IMR-90 (cell line): ENCODE measurements at places on chromosomes 13 and 19. TPM values are rescaled to one million over a fixed set of nuclear protein-coding genes. Genes with fewer than 3 reads are reported as not detected.

The ONECUT3 gene
- not detected in 2 replicates for total RNA-seq

The C19orf38 gene
- 0.18 and 0.28 TPM in 2 replicates for total RNA-seq

The TEX101 gene
- total RNA-seq = not detected in 2 replicates

The F10 gene
- total RNA-seq = 7.2 and 9.1 TPM in 2 replicates

The RAP2A gene
- total RNA-seq = 21.0 and 28.9 TPM in 2 replicates

The KLK4 gene
- total RNA-seq = not detected in 2 replicates

The KLK14 gene
- not detected in 2 replicates for total RNA-seq

The FPR3 gene
- not detected in 2 replicates for total RNA-seq

The VMAC gene
- total RNA-seq = 1.4 and 1.7 TPM in 2 replicates

The PNMA8A gene
- 0.83 and 0.90 TPM in 2 replicates for total RNA-seq

DNA sequence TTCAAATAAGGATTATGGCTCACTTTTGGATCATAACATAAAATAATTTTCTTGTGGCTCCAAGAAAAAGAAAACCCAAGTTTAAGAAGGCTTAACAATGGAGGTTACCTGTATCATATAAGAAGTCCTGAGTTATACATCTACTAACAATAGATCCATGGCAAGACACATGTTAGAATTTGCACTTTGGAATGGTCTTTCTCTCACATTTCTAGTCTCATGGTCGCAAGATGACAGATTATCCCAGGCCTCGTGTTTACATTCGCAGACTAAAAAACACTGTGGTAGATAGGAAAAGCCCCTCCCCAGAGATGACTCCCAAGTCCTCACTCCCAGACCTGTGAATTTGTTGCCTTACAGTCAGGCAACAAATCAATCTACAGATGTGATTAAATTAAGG lies 746.2 kb upstream of the GPC6 start:
- H3K27me3 ChIP-seq = no peaks in the 10 kb centered on the region
- DNase-seq = no peak
- no peaks in the 10 kb centered on the region for H3K4me1 ChIP-seq
- H3K36me3 ChIP-seq = no peaks in the 10 kb centered on the region
- no peak overlapping the region for H3K4me3 ChIP-seq
- no peak overlapping the region for H3K27ac ChIP-seq

DNA sequence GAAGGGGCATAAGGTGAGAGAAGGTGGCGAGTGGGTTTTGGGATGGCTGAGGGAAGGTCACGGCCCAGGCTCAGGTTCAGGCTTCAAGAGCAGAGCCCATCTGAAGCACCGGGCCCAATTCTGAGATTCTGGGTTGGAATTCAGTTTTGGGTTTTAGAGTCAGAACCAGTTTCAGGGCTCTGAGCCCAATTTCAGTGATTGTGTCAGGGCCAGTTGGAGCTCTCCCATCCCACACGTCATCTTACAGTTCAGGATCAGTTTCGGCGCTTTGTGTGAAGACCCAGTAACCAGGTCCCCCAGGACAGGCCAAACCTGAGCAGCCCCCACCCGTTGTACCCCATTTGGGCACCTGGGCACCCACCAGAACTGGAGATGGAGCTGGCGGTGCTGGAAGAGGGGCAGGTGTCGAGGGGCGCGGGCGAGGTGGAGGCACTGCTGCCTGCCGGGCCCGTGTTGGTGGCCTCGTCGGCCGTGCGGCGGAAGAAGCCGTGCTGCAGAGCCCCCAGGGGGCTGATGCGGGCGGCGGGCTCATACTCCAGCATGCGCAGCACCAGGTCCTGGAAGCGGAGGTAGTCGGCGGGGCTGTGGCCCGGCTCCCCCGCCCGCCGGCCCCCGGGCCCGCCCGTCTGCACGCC lies 7.5 kb downstream of the DYRK1B start:
- no peak overlapping the region for H3K27ac ChIP-seq
- DNase-seq = no peak
- no peak overlapping the region for H3K4me3 ChIP-seq
- H3K4me1 ChIP-seq = peaks cover 7% of the 10 kb centered on the region
- H3K27me3 ChIP-seq = no peaks in the 10 kb centered on the region

DNA sequence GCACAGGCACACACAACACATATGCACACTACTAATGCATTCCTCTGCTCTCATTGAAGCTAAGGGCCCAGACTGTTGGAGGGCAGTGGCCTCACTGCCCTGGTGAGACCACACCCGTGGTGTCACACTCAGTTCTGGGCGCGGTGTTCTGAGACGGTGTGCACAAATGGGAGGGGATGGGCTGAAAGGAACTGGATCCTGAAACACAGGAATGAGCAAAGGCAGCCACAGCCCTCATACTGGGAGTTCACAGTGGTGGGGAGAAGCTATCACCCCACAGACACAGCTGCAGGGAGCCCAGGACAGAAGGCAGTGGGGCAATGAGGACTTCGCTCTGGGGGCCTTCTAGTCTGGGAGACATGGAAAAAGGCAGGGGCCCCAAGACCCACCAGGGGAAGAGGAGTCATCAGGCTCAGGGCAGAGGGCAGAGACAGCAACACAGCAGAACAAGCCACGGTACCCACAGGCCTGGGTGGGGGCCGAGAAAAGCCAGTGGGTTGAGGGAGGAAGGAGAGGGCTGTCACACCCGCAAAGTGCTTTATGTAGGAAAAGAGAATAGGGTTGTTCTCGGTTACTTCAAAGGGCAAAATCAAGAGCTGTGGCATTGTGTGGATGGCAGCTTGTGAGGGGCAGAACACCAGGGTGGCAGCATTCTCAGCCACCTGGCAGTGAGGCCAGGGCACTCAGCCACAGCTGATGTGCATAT lies 75.4 kb upstream of the GPR183 start:
- peaks cover 7% of the 10 kb centered on the region for H3K36me3 ChIP-seq
- H3K27me3 ChIP-seq = no peaks in the 10 kb centered on the region
- no peak for DNase-seq
- H3K4me3 ChIP-seq = no peak overlapping the region
- no peaks in the 10 kb centered on the region for H3K4me1 ChIP-seq

DNA sequence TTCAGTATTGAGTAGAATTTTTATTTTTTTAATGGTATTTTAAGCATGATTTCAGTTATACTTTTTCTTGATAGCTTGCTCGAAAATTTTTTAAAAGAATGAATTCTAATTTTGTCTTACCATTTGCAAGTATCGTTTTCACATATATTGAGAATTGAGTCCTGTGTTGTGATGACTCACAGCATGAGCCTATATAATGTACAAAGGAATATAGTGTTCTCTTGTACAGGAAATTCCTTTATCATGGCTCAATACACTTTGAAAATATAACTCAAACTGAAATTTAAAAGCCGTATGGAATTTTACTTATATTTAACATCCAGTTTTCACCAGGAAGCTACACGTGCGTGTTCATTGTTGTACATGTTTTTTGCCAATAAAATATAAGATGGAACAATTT lies 161.1 kb upstream of the TMTC4 start:
- DNase-seq = no peak
- no peaks in the 10 kb centered on the region for H3K36me3 ChIP-seq
- no peaks in the 10 kb centered on the region for H3K27me3 ChIP-seq

- H3K4me3 ChIP-seq = no peak overlapping the region
- DNase-seq = peak; percentile 16
- no peaks in the 10 kb centered on the region for H3K27me3 ChIP-seq
- H3K27ac ChIP-seq = no peak overlapping the region
- peaks cover 5% of the 10 kb centered on the region; the same call in 1 of the 2 replicates for H3K4me1 ChIP-seq
Measured at GRCh38 chr19:17210296-17210695, 4.9 kb upstream of the USE1 start.

DNA sequence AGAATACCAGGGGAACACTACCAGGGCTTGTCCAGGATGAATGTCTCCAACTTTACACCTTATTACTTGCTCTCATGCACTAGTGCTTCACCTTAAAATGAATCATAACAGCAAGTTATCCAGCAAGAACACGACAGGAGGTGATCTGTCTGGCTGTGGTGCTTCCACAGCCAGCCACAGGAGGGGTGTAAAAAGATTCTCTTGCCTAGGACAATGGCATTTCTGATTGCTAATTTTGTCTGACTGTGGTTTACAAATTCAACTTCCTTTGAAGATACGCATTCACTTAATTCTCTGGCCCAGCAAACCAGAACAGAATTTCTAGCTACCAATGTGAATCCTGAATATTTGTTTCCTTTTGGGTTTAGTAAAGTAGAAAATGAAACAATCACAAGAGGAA lies 23.1 kb upstream of the COG3 start:
- no peak overlapping the region for H3K27ac ChIP-seq
- H3K36me3 ChIP-seq = no peaks in the 10 kb centered on the region
- DNase-seq = peak; percentile 10
- H3K27me3 ChIP-seq = peaks cover 4% of the 10 kb centered on the region

- H3K27me3 ChIP-seq = no peaks in the 10 kb centered on the region
- peaks cover 2% of the 10 kb centered on the region; the same call in 1 of the 2 replicates for H3K4me1 ChIP-seq
- no peak overlapping the region for H3K4me3 ChIP-seq
- no peak overlapping the region for H3K27ac ChIP-seq
- H3K36me3 ChIP-seq = no peaks in the 10 kb centered on the region
Measured at GRCh38 chr13:107028751-107029150, 460.8 kb upstream of the ARGLU1 start.

GRCh38 chr13:72804301-72804700 lies 22.4 kb downstream of the PIBF1 start:
- no peaks in the 10 kb centered on the region for H3K27me3 ChIP-seq
- no peak overlapping the region for H3K27ac ChIP-seq
- H3K4me3 ChIP-seq = no peak overlapping the region
- DNase-seq = no peak

DNA sequence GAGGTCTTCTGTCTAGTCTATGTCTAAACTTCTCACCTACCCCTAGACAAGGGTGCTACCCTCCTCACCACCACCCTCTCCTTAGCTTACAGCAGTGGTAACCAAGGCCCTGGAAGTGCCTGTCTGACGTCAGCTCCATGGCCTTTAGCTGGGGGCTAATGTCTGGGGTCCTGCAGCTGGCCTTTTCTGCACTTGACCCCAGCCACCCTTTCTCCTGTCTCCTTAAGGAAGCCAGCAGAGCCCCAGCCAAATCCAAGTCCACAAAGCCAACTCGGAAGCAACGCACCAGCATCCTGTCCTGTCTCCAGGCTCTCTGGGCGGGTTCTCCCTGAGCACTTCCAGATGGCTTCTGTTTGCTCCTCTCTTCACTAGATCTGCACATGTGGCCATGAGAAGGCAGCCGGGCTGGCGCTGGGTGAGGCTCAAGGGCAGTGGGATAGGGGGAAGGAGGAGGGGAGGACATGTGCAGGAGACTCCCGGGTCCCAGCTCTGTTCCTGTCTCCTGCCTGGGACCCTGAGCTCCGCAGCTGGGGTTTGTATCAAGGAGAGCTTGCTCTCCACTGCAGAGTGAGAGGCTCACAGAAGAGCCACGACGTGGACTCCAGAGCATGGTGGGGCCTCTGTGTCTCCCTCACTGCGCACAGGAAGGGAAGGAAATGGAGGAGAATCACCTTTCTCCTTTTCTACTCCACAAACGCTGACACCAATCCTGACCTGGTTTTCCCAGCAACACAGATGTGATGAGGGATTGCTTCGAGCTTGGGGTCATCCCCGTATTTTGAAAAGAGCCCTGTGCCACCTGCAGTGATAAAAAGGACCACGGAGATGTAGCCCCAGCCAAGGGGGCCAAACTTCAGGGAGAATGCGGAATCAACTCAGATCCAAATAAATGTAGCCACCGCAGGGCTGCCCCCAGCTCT lies 204.2 kb downstream of the USP12 start:
- H3K27ac ChIP-seq = no peak overlapping the region
- peaks cover 18% of the 10 kb centered on the region; the same call in 1 of the 2 replicates for H3K4me1 ChIP-seq
- peaks cover 9% of the 10 kb centered on the region for H3K27me3 ChIP-seq
- H3K4me3 ChIP-seq = no peak overlapping the region
- no peaks in the 10 kb centered on the region for H3K36me3 ChIP-seq
- DNase-seq = no peak

DNA sequence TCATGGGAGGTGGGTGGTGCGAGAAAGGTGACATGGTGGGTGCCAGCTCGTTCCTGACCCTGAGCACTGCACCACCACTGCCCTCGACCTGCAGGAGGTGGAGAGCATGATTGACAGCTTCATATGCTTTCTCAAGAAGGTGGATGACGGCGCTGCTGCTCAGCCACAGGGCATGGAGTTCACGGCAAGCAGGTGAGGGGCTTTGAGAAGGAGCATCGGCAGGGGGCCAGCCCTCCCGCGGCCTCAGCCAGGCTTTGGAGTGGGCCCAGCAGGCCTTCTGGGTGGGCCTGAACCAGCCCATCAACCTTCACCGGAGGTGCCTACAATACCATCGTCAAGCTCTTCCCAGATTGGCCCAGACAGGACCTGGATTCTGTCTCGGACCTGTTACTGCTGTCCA lies 18.9 kb upstream of the ZNF14 start:
- H3K27me3 ChIP-seq = no peaks in the 10 kb centered on the region
- no peaks in the 10 kb centered on the region for H3K36me3 ChIP-seq
- no peak overlapping the region for H3K27ac ChIP-seq
- H3K4me1 ChIP-seq = no peaks in the 10 kb centered on the region
- DNase-seq = no peak

DNA sequence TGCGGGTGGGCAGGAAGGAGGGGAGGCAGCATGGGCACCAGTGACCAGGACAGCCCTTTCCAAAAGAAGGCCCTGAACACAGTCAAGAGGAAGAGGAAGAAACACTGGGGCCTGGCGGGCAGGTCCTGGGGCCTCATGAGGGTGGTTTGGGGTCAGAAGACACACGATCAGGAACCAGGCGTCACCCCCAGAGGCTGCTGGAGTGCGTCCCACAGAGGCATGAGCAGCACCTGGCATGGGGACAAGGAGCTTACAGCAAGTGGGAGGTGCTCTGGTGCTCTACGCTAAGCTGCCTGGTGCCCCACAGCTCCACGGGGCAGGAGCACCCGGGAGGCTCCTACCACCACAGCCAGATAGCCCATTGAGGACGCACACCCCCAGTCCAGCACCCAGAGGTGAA lies 20.0 kb downstream of the ELL start:
- H3K27me3 ChIP-seq = no peaks in the 10 kb centered on the region
- H3K27ac ChIP-seq = no peak overlapping the region
- H3K36me3 ChIP-seq = no peaks in the 10 kb centered on the region
- H3K4me3 ChIP-seq = no peak overlapping the region
- no peak for DNase-seq
- H3K4me1 ChIP-seq = peaks cover 20% of the 10 kb centered on the region

DNA sequence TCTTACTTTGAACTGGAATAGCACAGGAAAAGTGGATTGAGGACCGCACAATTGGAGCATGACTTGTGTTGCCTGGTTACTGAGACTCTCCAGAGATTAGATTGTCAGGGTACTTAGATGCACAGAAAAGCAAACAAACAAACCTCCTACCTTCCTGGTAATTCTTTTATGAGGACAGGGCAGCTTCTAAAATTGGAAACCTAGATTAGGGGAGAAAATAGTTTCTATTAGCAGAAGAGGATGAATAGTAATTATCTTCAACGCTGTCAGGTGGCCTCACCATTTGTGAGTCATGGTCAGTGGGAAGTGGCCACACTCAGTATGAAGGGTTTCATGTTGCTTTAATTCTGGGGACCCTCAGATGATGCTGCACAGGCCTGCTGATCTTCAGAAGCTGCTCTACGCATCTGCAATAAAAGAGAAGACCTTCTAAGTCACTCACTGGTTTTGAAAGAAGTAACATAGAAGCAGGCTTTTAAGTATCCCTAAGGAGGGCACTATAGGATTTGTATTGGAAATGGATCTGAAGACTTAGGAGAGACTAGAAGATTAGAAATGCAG lies 106.8 kb downstream of the LACC1 start:
- DNase-seq = no peak
- H3K4me3 ChIP-seq = no peak overlapping the region
- H3K27me3 ChIP-seq = peaks cover 17% of the 10 kb centered on the region
- H3K27ac ChIP-seq = no peak overlapping the region
- H3K36me3 ChIP-seq = no peaks in the 10 kb centered on the region

GRCh38 chr13:33321686-33322542 lies 36.4 kb upstream of the STARD13 start:
- no peaks in the 10 kb centered on the region for H3K27me3 ChIP-seq
- peak; percentile 21 for DNase-seq
- H3K4me1 ChIP-seq = peaks cover 18% of the 10 kb centered on the region
